ENCODE measurements at places on chromosomes 13 and 19. TPM values are rescaled to one million over a fixed set of nuclear protein-coding genes. Genes with fewer than 3 reads are reported as not detected.

GCDH gene
- total RNA-seq: 17.9 TPM

GRCh38 chr19:2848616-2849015 lies 7.3 kb downstream of the ZNF555 start:
- DNase-seq: no peak

- DNase-seq: no peak
These were observed 115.6 kb upstream of the UQCRFS1 start for GRCh38 chr19:29328586-29328985.

ZNF667 gene
- 28.5 TPM for total RNA-seq

IGFL4 gene
- 0.82 TPM for total RNA-seq

GRCh38 chr19:4046362-4046691 lies 20.4 kb downstream of the ZBTB7A start:
- no peak for DNase-seq

- DNase-seq: no peak
These were observed 7.6 kb upstream of the KANK2 start for GRCh38 chr19:11204943-11205349.

DNA sequence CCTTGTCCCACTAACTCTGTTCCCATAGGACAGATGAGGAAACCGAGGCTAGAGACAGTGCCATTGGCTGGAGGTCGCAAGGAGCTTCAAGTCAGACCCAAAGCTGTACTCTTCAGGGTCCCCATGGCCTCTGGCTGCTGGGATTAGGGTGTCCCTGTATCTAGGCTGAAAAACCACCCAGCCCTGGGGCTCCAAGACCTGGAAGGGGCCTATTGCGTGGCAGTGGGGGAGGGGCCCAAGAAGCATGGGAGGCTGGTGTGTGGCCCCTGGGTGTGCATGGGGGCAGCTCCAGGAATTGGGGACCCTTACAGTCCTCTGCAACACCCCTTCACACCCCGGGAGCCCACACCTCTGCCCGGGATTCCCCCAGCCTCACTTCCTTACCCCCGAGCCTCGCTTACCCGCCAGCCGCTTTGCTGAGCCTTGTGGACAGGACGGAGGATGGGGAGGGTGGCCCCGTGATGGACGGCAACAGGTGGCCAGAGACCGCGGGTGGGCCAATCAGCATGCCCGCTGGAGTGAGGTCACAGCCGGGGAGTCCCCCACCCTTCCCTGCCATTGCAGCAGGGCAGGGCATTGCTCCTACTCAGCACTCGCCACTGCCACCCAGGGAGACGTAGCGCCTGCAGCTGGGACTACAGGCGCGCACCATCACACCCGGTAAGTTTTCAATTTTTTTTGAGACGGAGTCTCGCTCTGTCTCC lies at the start of gene JSRP1:
Gene JSRP1, minus strand, starts transcription at position 436 of the 704 bp plus-strand sequence. CDS start 1,103 bp downstream, outside the sequence.
- no peak for DNase-seq

DNA sequence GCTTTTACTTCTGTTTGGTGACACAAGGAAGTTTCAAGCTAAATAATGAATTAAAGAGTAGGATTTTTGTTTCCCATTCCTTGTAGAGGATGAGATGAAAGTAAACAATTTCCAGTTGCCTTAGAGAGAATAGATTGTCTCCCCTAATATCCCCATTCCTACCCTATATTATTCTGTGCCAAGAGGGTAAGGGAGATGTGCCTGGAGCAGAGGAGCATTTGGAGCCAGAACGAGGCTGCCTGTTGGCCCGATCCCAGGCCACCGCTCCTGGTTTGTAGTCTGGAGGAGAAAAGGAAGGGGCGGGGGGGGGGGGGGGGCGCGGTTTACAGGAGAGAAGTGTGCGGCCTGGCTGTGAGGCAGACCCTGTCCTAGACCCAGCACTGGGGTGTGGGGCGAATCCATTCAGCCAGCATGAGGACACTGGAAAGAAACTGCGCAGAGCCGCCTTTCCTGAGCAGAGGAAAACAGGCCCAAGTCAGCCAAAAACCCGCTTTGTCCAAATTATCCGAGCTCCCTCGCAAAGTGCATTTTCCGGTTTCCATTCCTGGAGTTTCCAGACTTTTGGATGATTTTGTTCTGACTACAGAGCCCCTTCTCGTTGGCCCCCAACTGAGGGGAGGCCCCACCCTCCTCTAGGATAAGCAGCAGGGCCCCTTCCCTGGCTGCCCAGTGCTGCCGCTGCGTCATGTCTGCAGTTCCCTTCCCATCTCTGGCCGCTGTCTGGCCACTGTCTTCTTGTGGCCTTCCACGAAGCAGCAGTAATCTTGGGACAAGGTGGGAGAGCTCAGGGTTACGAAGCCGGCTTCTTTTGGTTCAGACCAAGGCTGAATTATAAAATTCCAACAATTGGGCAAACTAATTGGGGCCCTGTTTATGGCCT lies 23.0 kb downstream of the NFIX start:
- DNase-seq: no peak

CTXN1 gene
- 9.4 TPM for total RNA-seq

DNA sequence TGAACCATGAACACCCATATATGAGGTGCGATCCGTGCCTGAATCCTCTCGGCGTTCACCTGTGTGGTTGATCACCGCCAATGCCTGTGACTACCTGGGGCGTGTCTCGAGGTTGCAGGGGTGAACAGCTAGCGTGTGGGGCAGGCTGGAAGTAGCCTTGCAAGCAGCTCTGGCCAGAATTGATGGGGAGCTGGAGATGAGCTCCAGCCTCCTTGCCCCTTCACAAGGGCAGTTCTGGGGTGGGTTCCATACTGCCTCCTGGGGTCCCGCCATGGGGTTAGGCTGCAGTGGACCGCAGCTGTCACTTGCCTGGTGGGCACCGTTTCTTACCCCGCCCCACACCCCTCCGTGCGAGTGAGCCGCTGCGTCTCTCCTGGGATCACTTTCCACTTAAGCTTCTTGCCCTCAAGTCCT lies 154.5 kb upstream of the SOX1 start:
- no peak for DNase-seq

GRCh38 chr19:1151037-1151724 lies 22.9 kb downstream of the SBNO2 start:
- no peak for DNase-seq
